Mesothelial cell of epicardium (in vitro differentiated cells): ENCODE measurements at places on chromosomes 1 and 21. TPM values are rescaled to one million over a fixed set of nuclear protein-coding genes. Genes with fewer than 3 reads are reported as not detected.

DNA sequence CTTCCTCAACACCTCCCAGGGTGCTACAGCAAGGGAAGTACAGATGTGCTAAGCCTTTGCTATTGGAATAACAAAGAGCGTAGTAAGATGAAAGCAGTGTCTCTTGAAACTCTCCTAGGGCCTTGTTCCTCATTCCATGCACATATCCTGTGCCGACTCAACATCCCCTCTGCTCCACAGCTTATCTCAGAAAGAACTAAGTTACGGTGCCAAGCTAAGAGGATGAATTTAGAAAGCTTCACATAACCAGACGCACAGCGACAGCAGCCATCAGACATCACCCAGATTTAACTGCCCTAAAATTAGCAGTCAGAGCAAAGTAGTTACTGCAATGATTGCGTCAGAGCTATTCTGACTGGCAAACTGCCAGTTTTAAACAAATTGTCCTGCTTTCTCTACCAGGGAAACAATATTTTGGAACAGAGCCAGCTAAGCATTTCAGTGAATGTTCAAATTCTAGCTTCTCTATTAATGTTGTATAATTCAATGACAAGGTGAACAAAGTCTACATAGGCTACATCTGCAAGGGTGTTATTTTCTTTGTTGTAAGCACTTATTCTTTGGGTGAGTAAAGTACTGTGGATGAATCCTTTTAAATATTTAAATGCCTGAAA lies 9.5 kb downstream of the SIPA1L2 start:
- peak overlapping the region; percentile 36 for H3K4me3 ChIP-seq
- H3K27ac ChIP-seq: peak overlapping the region; percentile 98
- peaks cover 89% of the 10 kb centered on the region for H3K4me1 ChIP-seq
- H3K36me3 ChIP-seq: no peaks in the 10 kb centered on the region
- peak; percentile 51 for DNase-seq
- no peaks in the 10 kb centered on the region for H3K27me3 ChIP-seq

- H3K4me1 ChIP-seq: peaks cover 55% of the 10 kb centered on the region
- peak; percentile 59 for DNase-seq
- H3K36me3 ChIP-seq: no peaks in the 10 kb centered on the region
- H3K27ac ChIP-seq: peak overlapping the region; percentile 88
Observed at GRCh38 chr1:204350857-204351573, 8.7 kb downstream of the PLEKHA6 start.

DNA sequence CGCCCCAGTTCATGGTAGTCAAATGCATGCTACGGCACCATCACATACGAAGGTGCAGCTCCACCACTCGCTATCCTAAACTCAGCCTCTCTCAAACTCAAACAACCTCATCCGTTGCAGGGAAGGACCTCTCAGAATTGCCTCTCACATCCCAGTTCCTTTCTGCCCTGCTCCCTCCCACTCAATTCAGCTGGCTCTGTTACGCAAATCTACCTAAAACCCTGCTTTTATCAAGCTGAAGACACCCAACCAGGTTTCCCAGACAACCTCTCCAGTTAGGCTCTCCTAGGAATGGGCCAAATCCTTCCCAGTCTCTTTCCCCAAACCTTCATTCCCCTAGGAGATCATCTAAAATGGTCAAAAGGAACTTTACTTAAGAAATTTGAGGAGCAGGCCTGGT lies 62.9 kb downstream of the CLSTN1 start:
- H3K27ac ChIP-seq: no peak overlapping the region
- H3K27me3 ChIP-seq: no peaks in the 10 kb centered on the region
- peaks cover 8% of the 10 kb centered on the region for H3K4me1 ChIP-seq
- no peak for DNase-seq

DNA sequence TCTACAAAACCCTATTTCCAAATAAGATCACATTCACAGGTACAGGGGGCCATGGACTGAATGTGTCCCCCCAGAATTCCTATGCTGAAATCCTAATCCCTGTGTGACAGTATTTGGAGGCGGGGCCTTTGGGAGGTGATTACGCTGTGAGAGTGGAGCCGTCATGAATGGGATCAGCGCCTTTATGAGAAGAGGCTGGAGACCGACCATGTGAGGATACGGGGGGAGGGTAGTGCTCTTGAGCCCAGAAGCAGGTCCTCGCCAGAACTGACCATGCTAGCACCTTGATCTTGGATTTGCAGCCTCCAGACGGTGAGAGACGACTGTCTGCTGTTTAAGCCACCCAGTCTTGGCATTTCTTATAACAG lies 23.8 kb upstream of the KIF26B start:
- no peak for DNase-seq
- no peaks in the 10 kb centered on the region for H3K4me1 ChIP-seq
- H3K27me3 ChIP-seq: peaks cover 18% of the 10 kb centered on the region
- H3K4me3 ChIP-seq: no peak overlapping the region

C8A gene
- total RNA-seq: not detected in 3 replicates

DAB1 gene
- total RNA-seq: 1.2 to 1.9 TPM (median 1.9 TPM) in 3 replicates

CCDC181 gene
- total RNA-seq: 1.3 to 2.2 TPM (median 1.4 TPM) in 3 replicates

RHOU gene
- 39.8 to 40.6 TPM (median 40.6 TPM) in 3 replicates for total RNA-seq

SYTL1 gene
- total RNA-seq: 41.0 to 42.8 TPM (median 42.2 TPM) in 3 replicates

HPCA gene
- 2.3 to 2.9 TPM (median 2.9 TPM) in 3 replicates for total RNA-seq
